NCI-H1105 treated with DMSO at 0.1 percent for 48 hours (cell line): ENCODE measurements at places on chromosomes 1 and 21.
A peak's percentile ranks its signal among the peaks of the same experiment; 100 is the strongest.

GRCh38 chr1:159868766-159869165 lies 6.3 kb upstream of the VSIG8 start:
- DNase-seq, result no peak

- no peak for DNase-seq
Observed at GRCh38 chr1:247421074-247421473, 5.1 kb downstream of the NLRP3 start.

DNA sequence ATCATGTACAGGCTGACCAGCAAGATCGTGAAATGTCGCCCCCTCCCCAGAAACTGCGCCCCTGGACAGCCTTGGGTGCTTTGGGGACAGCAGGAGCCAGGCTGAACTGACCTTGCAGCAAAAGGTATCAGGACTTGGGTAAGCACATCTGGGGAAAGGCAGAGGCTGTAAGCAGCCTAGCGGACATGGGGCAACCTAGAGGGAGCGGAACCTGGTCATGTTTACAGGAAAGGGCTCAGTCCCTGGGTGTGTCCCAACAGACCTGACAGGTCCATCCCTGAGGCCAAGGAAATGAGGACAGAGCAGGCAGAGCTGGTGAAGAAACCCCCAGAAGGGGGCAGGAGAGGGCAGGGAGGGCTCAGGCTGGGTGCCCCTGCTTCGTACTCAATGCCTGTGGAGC lies 3.1 kb upstream of the S100A8 start:
- no peak for DNase-seq

- peak; percentile 83 for DNase-seq
Observed at GRCh38 chr1:23555986-23556634, 3.2 kb downstream of the ID3 start.

DNA sequence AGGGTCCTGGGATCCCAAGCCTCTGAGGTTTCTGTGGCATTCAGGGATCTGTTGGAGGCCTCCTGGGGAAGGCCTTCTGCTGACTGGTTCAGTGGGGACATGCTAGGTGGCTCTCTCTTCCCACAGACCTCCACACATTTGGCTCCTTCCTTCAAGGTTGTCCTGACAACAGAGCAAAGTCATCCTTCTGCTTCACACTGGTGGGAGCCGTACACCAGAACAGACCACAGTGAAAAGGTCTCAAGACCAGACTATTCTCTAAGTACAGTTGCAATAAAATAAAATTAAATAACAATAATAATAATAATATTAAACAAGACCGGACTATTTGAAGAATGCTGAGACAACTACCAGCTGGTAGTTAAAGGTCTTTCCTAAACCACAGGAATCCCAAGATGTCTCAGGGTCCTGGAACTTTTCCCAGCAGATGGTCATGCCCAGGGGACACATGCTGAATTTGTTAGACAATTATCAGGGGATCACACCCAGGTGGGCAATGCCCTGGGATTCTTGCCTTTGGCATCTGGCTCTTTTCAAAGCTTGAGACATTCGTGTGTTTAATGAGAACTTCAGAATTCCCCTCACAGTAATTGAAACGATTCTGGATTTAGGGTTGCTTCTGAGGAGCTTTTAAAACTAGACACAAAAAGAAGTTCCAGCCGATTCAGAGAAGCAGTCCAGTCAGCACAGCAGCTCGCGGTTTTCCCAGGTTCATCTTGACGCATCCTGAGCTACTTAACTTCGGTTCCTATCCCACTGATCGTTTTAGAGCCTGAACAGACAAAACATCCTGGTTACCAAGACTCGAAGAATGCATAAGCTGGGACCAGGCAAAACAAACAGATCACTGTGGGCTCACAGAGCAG lies 22.9 kb downstream of the HTR1D start:
- no peak for DNase-seq

GRCh38 chr1:172613294-172613693 lies 45.6 kb upstream of the FASLG start:
- no peak for DNase-seq

DNA sequence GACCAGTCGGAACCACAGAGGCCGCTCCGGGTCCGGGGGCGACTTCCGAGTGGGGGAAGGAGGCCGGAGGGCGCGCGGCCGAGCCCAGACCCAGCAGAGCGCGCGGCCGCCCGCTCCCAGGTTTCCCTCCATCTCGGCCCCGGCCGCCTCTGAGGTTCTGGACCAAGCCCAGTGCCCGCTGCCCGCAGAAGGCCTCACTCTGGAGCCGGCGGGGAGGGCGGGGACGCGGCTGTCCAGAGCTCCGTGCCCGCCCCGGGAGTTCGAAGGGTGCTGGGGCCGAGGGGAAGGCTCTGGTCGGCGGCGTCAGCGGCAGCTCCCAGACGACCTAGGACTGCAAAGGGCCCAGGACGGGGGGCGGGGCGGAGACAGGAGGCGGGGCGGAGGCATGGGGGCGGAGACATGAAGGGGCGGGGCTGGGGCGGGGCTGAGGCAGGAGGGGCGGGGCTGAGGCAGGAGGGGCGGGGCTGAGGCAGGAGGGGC lies 48.0 kb upstream of the SLC19A1 start:
- DNase-seq, result no peak

DNA sequence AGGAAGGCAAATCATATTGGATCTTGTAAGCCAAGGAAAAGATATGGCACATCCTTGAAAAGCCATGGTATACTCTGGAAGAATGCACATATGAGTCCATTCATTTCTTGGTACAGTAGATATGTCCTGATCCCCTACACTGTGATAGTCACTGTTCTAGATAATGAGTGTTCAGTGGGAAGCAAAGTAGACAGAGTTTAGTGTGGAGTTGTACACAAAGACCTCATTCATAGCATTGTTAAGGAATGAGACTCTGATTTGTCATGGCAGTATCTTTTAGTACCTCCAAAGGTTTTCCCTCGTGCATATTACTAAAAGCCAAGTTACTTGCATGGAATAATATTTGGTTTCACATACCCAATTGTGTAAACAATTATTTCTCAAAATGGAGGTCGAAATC lies 204.7 kb downstream of the NFIA start:
- no peak for DNase-seq

DNA sequence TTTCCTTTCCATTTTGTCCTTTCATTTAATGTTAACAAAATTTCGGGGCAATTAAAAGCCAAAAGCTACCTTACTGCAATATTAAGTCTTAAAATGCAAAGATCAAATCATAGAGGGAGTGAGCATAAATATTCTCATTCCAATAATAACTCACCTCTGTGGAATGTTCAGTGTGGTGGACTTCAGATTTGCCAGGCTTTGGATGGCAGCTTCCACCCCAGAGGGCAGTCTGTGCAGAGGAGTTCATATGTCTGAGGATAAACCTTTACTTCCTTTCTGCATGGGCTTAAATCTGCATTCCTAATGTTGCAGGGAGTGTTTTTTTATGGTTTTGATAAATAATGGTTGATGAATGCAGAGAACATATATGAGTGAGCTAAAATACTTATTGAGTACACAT lies 16.3 kb downstream of the KIAA0040 start:
- DNase-seq, result no peak

DNA sequence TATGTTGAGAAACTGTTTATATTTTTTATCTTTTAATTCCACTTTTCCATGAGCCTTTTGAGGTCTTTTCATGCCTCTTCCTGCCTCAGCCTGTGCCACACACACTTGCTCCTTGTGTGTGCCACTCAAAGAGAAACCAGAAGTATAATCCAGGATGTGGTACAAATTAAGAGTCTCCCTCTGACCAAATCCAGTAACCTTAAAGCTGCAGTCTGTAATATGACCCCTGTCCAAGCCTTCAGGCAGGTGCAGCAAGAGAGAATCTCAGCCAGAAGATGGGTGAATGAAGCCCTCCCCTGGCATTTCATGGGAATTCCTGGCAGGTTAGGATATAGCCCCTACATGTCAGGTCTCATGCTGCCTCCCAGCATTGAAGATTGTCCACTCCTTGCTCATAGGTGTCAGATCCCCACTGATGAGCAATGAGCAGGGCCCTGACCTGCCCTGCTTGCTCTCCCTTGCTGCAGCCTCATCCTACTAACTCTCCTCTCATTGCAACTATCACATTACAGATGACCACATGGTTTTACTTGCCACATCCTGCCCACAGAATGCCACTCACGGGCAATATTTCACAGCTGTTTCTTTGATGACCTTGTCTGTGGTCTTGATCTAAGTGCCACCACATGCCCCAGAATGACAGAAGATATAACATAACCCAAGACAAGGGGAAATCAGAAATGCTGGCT lies 169.3 kb downstream of the SEC16B start:
- DNase-seq, result peak; percentile 56

- DNase-seq, result no peak
Observed at GRCh38 chr1:167090314-167090942, at the start of gene GPA33. TSS of gene GPA33 (minus strand) at chr1:167090377. CDS start at chr1:167090287, 90 bp downstream.

DNA sequence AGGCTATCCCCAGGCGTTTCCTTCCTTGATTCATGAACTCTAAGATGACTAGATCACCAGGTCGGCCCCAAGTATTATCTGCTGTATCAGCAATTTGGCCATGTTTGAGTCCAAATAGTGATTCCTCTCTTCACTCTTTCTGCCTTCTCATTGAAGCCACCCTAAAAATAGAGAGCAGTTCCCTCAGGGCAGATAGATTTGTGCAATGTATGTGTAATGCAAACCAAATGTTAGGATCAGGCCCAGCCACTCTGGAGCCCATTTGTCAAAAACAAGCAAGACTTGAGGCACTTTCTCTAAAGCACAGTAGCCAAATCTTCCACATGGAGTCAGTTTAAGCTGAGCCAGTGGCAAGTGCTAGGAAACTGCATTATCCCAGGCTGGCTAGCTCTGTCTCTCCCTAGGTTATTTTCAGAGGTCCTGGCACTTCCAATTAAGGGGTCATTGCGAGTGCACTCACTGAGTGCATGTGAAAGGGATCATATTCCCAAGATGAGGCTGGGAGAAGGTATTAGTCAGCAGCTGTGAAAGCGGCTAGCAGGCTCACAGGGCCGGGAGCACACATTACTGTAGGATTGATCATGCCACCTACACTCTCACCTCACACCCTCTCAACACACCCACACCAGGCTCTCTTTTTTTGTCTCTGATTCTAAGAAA lies 97.9 kb upstream of the RAB3GAP2 start:
- DNase-seq, result no peak

DNA sequence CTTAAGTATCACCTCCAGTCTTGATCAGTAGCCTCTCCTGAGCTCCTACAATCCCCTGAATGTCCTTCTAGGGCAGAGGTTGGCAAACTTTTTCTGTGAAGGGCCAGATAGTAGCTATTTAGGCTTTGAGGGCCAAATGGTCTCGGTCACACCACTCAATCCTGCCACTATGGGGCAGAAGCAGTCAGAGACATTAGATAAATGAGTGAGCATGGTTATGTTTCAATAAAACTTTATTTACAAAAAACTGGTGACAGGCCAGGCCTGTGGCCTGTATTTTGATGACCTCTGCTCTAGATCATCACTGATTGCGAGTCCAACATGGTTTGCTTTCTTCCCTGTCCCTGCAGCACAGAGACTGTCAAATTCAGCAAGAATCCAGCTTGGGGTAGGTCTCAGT lies 36.3 kb downstream of the LRP8 start:
- DNase-seq, result no peak

GRCh38 chr1:215113776-215114153 lies 31.2 kb downstream of the KCNK2 start:
- DNase-seq, result no peak

- no peak for DNase-seq
Observed at GRCh38 chr1:171313319-171313834, 606 bp upstream of the FMO4 start.

DNA sequence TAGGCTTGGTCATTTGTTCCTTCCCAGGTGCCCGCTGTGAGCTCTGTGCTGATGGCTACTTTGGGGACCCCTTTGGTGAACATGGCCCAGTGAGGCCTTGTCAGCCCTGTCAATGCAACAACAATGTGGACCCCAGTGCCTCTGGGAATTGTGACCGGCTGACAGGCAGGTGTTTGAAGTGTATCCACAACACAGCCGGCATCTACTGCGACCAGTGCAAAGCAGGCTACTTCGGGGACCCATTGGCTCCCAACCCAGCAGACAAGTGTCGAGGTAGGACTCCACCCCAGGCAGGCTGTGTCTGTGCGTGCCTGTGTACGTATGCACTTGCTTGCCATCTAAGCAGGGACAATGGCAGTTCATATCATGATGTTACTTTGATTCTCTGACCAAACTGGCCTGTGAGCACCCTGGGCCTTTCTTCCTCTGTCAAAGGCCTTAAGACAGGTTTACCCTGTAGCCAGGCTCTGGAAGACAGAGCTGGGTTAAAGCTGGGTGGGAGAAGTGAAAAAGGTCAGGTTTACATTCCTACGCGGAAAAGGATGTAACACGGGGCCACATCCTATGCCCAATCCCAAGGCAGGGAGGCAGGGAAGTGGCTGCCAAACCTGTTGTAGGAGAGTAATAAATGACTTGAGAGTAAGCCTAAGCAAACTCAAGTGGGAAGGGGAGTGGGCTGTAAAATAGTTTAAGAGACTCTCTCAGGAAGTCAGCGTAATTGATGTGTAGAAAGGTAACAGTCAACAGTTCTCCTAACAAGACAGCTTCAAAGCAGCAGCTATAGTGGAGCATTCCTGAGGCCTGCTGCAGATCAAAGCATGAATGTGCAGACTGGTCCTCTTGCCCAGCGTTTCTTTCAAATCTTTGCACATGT lies 42.5 kb downstream of the LAMC2 start:
- no peak for DNase-seq

DNA sequence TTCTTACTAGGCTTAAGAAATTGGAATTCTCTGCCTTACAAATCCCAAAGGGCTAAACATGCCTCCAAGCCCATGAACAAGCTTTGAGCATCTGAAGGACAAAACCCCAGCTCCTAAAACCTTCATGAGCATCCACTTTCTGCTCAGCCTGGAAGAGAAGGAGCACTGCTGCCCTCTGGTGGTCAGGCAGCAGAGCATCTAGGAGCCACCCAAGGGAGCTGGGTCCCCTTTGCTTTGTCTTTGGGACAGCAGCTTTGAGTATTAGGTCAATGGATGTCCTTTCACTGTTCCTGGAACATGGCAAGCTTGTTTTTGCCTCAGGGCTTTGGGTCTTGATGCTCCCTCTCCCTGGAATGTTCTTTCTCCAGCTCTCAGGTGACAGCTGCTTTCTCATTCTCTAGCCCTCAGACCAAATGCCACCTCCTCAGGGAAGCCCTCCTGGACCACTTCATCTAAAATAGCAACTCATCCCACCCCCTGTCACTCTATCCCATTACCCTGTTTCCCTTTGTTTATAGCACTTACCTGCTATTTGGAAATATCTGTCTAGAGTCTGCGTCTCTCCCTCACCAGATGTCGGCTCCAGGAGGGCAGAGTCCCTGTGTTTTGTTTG lies 25.7 kb downstream of the RAB7B start:
- peak; percentile 80 for DNase-seq

GRCh38 chr1:87872189-87872588 lies 543.5 kb downstream of the LMO4 start:
- no peak for DNase-seq

GRCh38 chr1:245583575-245584330 lies 429.0 kb downstream of the KIF26B start:
- DNase-seq, result no peak

- no peak for DNase-seq
Observed at GRCh38 chr1:118396829-118397495, 211.9 kb upstream of the SPAG17 start.

DNA sequence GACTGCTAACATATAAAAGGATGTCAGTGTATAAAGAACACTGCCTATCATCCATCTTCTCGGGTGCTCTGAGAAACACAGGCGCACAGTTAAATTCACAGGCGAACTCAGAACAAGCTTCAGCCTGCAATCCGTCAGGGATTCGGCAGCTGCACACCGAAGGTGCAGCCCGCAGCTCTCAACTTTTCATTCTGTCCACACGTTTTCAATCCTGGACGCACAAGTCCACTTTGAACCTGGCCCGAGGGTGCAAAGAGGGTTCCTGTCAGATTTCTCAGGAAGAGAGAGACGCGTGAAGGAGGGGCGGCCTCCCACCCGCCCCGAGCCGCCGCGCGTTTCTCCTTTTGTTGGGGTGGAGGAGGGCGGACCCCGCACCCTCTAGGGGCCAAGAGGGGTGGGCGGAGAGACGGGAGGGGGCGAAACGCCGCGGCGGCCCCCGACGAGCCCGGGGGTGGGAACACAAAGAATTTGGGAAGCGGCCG lies 724 bp downstream of the DOCK7 start:
- peak; percentile 50 for DNase-seq
